ENCODE measurements at places on chromosomes 16 and 17. TPM values are rescaled to one million over a fixed set of nuclear protein-coding genes. Genes with fewer than 3 reads are reported as not detected.

GRCh38 chr17:13925579-13925978 lies 143.7 kb upstream of the COX10 start:
- H3K4me3 ChIP-seq, result no peak overlapping the region
- no peaks in the 10 kb centered on the region for H3K27me3 ChIP-seq
- no peak overlapping the region for H3K27ac ChIP-seq
- H3K36me3 ChIP-seq, result no peaks in the 10 kb centered on the region

The TBC1D3 gene
- total RNA-seq, result not detected

GRCh38 chr17:49522357-49522890 lies 27.3 kb downstream of the NGFR start:
- H3K27ac ChIP-seq, result no peak overlapping the region
- no peak for DNase-seq
- H3K27me3 ChIP-seq, result no peaks in the 10 kb centered on the region
- H3K36me3 ChIP-seq, result no peaks in the 10 kb centered on the region
- no peaks in the 10 kb centered on the region for H3K4me1 ChIP-seq
- no peak overlapping the region for H3K4me3 ChIP-seq

The P2RX5 gene
- 0.36 TPM for total RNA-seq

The KRT23 gene
- total RNA-seq, result 6.4 TPM

GRCh38 chr17:82006468-82007227 lies 16.0 kb downstream of the CENPX start:
- H3K27ac ChIP-seq, result no peak overlapping the region
- no peak for DNase-seq
- no peaks in the 10 kb centered on the region for H3K27me3 ChIP-seq
- no peaks in the 10 kb centered on the region for H3K36me3 ChIP-seq

GRCh38 chr17:60934723-60935122 lies 257.1 kb downstream of the BCAS3 start:
- no peak overlapping the region for H3K27ac ChIP-seq
- H3K27me3 ChIP-seq, result no peaks in the 10 kb centered on the region
- no peaks in the 10 kb centered on the region for H3K4me1 ChIP-seq
- no peaks in the 10 kb centered on the region for H3K36me3 ChIP-seq
- no peak overlapping the region for H3K4me3 ChIP-seq

- H3K27me3 ChIP-seq, result no peaks in the 10 kb centered on the region
- H3K4me3 ChIP-seq, result no peak overlapping the region
- H3K27ac ChIP-seq, result no peak overlapping the region
- no peaks in the 10 kb centered on the region for H3K4me1 ChIP-seq
- DNase-seq, result no peak
These were observed 50.8 kb downstream of the PHKB start for GRCh38 chr16:47511882-47512281.

The SPN gene
- total RNA-seq, result 0.08 TPM

The CCL1 gene
- not detected for total RNA-seq

- H3K4me1 ChIP-seq, result no peaks in the 10 kb centered on the region
- no peaks in the 10 kb centered on the region for H3K27me3 ChIP-seq
- no peak overlapping the region for H3K27ac ChIP-seq
- DNase-seq, result no peak
These were observed 14.3 kb upstream of the NAT9 start for GRCh38 chr17:74790161-74791058.

- peak overlapping the region; percentile 3 for H3K4me3 ChIP-seq
- H3K27ac ChIP-seq, result peak overlapping the region; percentile 56
- DNase-seq, result no peak
- no peaks in the 10 kb centered on the region for H3K4me1 ChIP-seq
- H3K36me3 ChIP-seq, result no peaks in the 10 kb centered on the region
- no peaks in the 10 kb centered on the region for H3K27me3 ChIP-seq
These were observed 99.0 kb downstream of the CA4 start for GRCh38 chr17:60248618-60249289.

GRCh38 chr16:78100112-78100467 lies 636 bp downstream of the WWOX start:
- DNase-seq, result no peak
- no peak overlapping the region for H3K27ac ChIP-seq
- peaks cover 6% of the 10 kb centered on the region for H3K4me1 ChIP-seq
- peak overlapping the region; percentile 60 for H3K4me3 ChIP-seq
- H3K27me3 ChIP-seq, result no peaks in the 10 kb centered on the region

The SLFN14 gene
- total RNA-seq, result not detected

- DNase-seq, result no peak
- no peaks in the 10 kb centered on the region for H3K27me3 ChIP-seq
- H3K4me3 ChIP-seq, result no peak within 1 kb of the TSS
- peaks cover 3% of the 10 kb centered on the region for H3K4me1 ChIP-seq
- no peaks in the 10 kb centered on the region for H3K36me3 ChIP-seq
These were observed at the start of gene CD7 for GRCh38 chr17:82317394-82318168. Gene CD7, minus strand, starts transcription at chr17:82317608. Its CDS starts 113 bp downstream, at chr17:82317495.

- H3K27me3 ChIP-seq, result no peaks in the 10 kb centered on the region
- H3K27ac ChIP-seq, result no peak overlapping the region
- peak; percentile 56 for DNase-seq
These were observed 16.6 kb downstream of the RTN4RL1 start for GRCh38 chr17:2008332-2009126.

GRCh38 chr17:59366040-59366757 lies 34.7 kb downstream of the YPEL2 start:
- peaks cover 73% of the 10 kb centered on the region for H3K4me1 ChIP-seq
- no peak overlapping the region for H3K4me3 ChIP-seq
- no peaks in the 10 kb centered on the region for H3K27me3 ChIP-seq
- peak overlapping the region; percentile 87 for H3K27ac ChIP-seq
- DNase-seq, result peak; percentile 49

DNA sequence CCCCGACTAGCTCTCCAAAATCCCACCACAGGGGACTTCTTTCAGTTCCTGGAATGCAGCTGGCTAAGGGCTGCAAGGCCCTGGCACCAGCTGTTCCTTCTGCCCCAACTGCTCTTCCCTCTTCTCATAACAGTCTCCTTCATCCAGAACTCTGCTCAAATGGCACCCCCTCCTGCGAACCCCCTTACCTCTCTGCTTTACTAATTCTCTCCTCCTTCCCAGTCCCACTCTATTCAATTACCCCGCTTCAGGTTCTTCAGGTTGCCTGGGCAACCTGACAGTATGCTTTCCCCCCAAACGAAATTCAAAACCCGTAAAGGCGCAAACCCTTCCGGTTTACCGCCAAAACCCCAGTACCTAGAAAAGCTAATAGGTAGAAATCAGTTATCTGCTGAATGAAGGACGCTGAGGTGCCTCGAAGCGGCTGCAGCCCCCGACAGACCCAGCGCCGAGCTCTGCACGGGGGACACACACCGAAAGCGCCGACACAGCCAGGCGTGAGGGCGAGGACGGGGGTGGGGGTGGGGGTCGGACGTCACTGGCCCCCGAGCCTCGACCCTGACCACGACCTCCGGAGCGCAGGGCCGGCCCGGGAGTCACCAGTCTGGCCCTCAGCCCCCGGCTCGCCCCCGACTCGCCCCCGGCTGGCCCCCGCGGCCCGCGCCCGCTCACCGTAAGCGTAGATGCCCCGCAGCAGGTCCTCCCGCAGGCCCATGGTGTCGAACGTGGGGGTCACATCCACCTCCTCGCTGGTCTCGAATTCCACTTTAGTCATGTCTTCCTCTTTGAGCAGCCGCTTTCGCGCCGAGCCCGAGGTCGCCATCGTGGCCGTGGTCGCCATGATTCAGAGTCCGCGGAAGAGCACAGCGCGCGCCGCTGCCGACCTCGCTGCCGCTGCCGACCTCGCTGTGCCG lies 550 bp downstream of the EIF4A3 start:
- no peaks in the 10 kb centered on the region for H3K36me3 ChIP-seq
- peak overlapping the region; percentile 82 for H3K27ac ChIP-seq
- H3K4me1 ChIP-seq, result peaks cover 13% of the 10 kb centered on the region
- DNase-seq, result no peak
- no peaks in the 10 kb centered on the region for H3K27me3 ChIP-seq
- H3K4me3 ChIP-seq, result peak overlapping the region; percentile 72

The G6PC1 gene
- total RNA-seq, result 14.2 TPM

The KIAA0513 gene
- 6.9 TPM for total RNA-seq

The YBX2 gene
- total RNA-seq, result 1.7 TPM

The CCDC200 gene
- total RNA-seq, result not detected

The CASKIN2 gene
- 9.8 TPM for total RNA-seq

- H3K27ac ChIP-seq, result no peak overlapping the region
- no peaks in the 10 kb centered on the region for H3K27me3 ChIP-seq
- no peaks in the 10 kb centered on the region for H3K4me1 ChIP-seq
- H3K36me3 ChIP-seq, result no peaks in the 10 kb centered on the region
- no peak for DNase-seq
These were observed 225.0 kb downstream of the XYLT1 start for GRCh38 chr16:17245776-17246175.

DNA sequence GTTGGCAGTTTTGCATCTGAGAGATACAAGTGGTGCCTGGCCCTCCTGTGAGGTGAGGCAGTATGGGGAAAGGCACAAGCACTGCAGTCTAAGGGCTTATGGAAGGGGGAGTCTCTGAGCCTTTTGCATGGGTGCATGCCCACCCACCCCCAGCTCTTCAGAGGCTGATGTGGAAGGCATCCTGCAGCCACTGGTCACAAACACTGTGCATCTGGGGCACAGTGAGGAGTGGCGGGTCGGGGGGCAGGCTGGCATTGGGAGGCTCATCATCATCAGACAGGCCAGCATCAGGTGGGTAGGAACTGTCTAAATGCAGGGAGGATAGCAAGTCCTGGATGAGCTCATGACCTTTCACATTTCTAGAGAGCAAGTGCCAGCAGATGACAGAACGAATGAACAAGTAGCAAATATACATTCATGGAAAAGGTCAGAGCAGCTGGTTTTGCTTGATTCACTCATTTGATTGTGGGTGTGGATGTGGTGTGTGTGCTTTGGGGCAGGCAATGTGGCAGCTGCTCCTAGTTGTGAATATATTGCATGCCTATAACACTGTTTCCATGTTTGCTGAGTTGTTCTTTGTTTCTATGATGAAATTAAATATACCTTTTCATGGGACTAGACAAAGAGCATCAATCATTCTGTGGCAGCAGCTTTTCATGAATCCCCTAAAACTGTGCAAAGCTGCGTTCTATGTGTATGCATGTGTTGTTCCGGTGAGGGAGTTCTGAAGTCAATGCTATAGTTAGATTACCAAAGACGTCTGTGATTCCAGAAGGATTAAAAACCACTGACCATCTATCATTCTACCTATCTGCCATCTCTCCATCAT lies 29.2 kb downstream of the TRIM25 start:
- H3K4me3 ChIP-seq, result no peak overlapping the region
- H3K4me1 ChIP-seq, result peaks cover 11% of the 10 kb centered on the region
- no peaks in the 10 kb centered on the region for H3K36me3 ChIP-seq
- H3K27me3 ChIP-seq, result no peaks in the 10 kb centered on the region
- H3K27ac ChIP-seq, result no peak overlapping the region

DNA sequence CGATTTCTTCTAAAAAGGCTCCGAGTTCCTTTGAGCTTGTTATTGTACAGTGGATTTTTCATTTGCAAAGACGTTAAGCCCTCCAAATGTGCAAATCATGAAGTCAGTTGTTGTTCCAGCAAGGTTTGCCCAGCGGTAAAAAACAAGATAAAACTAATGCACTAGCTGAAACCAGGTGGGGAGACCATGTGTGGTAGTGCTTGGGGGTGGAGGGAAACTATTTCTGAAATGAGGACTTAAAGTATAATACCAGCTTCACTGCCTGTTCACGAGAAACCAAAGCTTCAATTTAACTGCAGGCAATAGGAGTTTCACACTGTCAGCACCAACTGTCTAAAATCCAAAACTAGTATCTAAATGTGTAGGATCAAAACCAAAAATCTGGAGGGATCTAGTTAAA lies 22.3 kb downstream of the SMARCE1 start:
- no peaks in the 10 kb centered on the region for H3K36me3 ChIP-seq
- H3K4me3 ChIP-seq, result no peak overlapping the region
- H3K4me1 ChIP-seq, result peaks cover 10% of the 10 kb centered on the region
- no peak for DNase-seq
- H3K27ac ChIP-seq, result peak overlapping the region; percentile 14

Measured in hepatocyte (in vitro differentiated cells).